ENCODE measurements at places on chromosomes 12 and 14. TPM values are rescaled to one million over a fixed set of nuclear protein-coding genes. Genes with fewer than 3 reads are reported as not detected.

- DNase-seq, result no peak
- H3K27me3 ChIP-seq, result peaks cover 2% of the 10 kb centered on the region
- no peak overlapping the region for H3K27ac ChIP-seq
- H3K4me3 ChIP-seq, result no peak overlapping the region
- peaks cover 12% of the 10 kb centered on the region for H3K4me1 ChIP-seq
These were observed 221.8 kb downstream of the MSRB3 start for GRCh38 chr12:65500091-65500900.

- DNase-seq, result no peak
- no peak overlapping the region for H3K27ac ChIP-seq
- peaks cover 2% of the 10 kb centered on the region for H3K27me3 ChIP-seq
- H3K4me3 ChIP-seq, result no peak overlapping the region
- peaks cover 17% of the 10 kb centered on the region for H3K36me3 ChIP-seq
- H3K4me1 ChIP-seq, result peaks cover 12% of the 10 kb centered on the region
These were observed 26.2 kb upstream of the AP4S1 start for GRCh38 chr14:30999038-30999773.

- H3K4me1 ChIP-seq, result no peaks in the 10 kb centered on the region
- no peaks in the 10 kb centered on the region for H3K36me3 ChIP-seq
- H3K27ac ChIP-seq, result no peak overlapping the region
- DNase-seq, result no peak
These were observed 68.5 kb upstream of the LGR5 start for GRCh38 chr12:71371122-71371521.

GRCh38 chr12:46407361-46407760, 34.8 kb upstream of the SLC38A2 start:
- H3K4me1 ChIP-seq, result peaks cover 23% of the 10 kb centered on the region
- DNase-seq, result no peak
- H3K36me3 ChIP-seq, result no peaks in the 10 kb centered on the region
- no peak overlapping the region for H3K4me3 ChIP-seq

The FAM181A gene
- total RNA-seq, result not detected

DNA sequence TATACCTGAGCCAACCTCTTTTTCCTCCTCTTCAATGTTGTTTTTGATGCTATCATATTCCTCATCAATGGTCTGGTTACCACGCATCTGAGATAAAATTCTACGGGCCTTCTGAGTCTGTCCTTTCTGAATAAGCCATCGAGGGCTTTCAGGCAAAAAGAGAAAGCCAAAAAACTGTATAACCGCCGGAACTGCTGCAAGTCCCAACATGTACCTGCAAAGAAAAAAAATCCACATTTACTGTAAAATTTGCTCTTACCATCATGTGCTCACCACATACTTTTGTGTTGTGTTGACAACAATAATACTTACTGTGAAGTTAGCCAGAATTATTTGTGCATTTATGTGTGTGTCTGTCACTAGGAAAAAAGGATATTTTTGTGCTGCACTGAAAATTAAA, 77.6 kb downstream of the SLC2A13 start:
- H3K27ac ChIP-seq, result no peak overlapping the region
- DNase-seq, result no peak
- no peak overlapping the region for H3K4me3 ChIP-seq

GRCh38 chr14:101439023-101439422, 122.3 kb upstream of the DIO3 start:
- no peak overlapping the region for H3K27ac ChIP-seq
- DNase-seq, result no peak
- H3K4me3 ChIP-seq, result no peak overlapping the region
- peaks cover 5% of the 10 kb centered on the region for H3K27me3 ChIP-seq
- no peaks in the 10 kb centered on the region for H3K36me3 ChIP-seq

DNA sequence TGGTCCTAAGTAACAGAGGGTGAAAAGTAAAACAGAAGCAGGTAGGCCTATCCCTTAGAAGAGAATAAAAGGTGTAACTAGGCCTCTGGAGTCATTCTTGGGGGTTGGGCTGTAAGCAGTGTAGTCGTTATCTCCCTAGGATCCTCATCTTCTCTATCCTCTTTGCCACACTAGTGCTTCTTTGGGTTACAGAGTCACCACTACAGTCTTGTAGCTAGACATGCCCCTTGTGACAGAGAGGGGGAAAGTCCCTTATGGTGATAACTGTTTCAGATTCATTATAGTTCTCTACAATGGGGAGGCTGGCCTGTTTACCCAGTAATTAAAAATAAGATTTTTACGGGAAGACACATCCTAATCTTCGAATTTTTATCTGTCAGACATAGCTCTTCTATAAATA, 16.4 kb upstream of the SRP54 start:
- no peaks in the 10 kb centered on the region for H3K36me3 ChIP-seq
- peaks cover 3% of the 10 kb centered on the region for H3K4me1 ChIP-seq
- no peak for DNase-seq
- H3K27ac ChIP-seq, result no peak overlapping the region
- no peaks in the 10 kb centered on the region for H3K27me3 ChIP-seq

DNA sequence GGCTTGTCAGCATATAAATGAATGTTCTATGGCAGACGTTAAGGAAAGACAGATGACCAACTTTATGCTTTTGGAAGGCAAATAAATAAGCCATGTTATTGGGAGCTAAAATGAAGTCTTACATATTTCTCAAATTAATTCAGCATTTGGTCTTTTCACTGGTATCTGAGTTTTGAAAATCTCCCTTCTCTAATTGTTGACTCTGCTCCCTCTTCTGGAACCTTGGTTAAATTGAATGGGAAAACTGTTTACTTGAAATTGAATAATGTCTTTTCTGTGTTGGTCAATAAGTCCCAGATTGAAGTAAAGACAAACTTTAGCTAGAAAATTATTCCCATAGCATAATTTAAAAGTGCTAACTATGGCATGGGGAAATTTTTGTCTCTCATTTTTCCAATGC, 38.7 kb downstream of the LGR5 start:
- no peaks in the 10 kb centered on the region for H3K36me3 ChIP-seq
- H3K27me3 ChIP-seq, result no peaks in the 10 kb centered on the region
- no peak overlapping the region for H3K4me3 ChIP-seq
- no peaks in the 10 kb centered on the region for H3K4me1 ChIP-seq

DNA sequence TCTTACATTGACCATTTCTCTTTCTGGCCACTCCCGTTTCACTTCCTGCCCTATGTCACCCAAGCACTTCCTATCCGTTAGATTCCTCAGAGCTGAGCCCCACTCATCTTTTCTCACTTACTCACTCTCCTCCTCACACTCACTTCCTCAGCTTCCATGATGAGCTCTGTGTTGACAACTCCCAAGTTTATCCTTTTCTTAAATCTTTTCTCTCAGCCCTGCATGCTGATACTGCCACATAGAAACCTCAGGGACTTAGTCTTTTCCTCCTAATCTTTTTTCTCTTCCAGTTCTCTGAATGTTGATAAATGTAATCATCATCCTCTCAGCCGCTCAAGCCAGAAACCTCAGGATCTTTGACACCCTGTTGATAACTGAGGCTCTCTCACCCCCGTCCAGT, 99.6 kb downstream of the ANO6 start:
- H3K36me3 ChIP-seq, result peaks cover 17% of the 10 kb centered on the region
- H3K27ac ChIP-seq, result no peak overlapping the region
- peak overlapping the region; percentile 20 for H3K4me3 ChIP-seq

DNA sequence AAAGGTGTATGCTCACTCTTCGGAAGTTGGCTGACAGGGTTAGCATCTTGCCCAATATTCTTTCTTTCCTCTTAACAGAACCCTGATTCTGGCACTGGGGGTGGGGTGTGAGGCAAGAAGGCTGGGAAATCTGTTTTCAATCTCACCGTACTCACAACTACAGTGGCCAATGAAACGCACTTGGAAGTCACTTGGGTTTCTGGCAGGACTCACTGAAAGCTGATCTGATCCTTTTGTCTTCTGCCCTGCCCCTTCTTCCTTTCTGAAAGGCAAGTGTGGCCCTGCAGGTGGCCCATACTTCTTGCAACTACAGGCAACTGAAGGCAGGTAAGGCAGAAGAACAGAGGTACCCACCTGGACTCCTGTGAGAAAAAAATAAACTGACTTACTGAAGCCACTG, 106.9 kb downstream of the STXBP6 start:
- no peak overlapping the region for H3K4me3 ChIP-seq
- no peak for DNase-seq
- H3K36me3 ChIP-seq, result no peaks in the 10 kb centered on the region
- H3K27me3 ChIP-seq, result peaks cover 1% of the 10 kb centered on the region

The SMARCD1 gene
- total RNA-seq, result 101 TPM

The DLST gene
- total RNA-seq, result 125 TPM

DNA sequence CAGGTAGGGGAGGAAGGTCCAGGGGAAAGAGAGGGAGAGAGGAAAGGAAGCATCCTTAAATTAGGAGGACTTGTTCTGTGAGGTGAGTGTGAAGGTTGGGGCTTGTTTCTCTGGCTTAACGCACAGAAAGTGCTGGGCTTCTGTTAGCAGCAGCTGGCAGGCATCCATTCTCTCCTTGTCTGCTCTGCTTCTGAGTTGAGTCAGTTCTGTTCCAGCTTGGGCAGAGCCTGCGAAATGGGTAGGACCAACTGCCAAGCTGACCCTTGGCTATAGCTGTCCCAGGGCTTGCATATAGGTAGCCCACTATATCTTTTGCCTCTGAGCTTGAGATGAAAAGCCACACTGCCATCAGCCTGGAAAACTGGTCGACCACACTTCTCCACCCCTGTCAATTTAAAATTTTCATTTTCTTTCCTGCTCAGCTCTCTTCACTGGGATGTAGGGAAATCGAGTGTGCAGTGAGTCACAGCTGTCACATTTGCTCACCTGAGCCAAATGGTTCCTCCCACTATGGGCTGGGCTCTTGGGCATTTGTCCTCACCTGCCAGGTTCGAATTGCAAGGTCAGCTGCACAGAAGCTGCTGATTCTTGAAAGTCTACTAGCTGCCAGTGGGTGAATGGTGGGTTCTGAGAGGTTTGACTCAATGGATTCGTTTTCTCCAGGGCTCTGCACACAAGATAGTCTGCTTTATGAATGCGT, 256.4 kb upstream of the PWP1 start:
- no peaks in the 10 kb centered on the region for H3K4me1 ChIP-seq
- H3K36me3 ChIP-seq, result no peaks in the 10 kb centered on the region
- H3K4me3 ChIP-seq, result no peak overlapping the region
- DNase-seq, result no peak
- H3K27me3 ChIP-seq, result no peaks in the 10 kb centered on the region
- no peak overlapping the region for H3K27ac ChIP-seq

The TSPAN8 gene
- total RNA-seq, result not detected

DNA sequence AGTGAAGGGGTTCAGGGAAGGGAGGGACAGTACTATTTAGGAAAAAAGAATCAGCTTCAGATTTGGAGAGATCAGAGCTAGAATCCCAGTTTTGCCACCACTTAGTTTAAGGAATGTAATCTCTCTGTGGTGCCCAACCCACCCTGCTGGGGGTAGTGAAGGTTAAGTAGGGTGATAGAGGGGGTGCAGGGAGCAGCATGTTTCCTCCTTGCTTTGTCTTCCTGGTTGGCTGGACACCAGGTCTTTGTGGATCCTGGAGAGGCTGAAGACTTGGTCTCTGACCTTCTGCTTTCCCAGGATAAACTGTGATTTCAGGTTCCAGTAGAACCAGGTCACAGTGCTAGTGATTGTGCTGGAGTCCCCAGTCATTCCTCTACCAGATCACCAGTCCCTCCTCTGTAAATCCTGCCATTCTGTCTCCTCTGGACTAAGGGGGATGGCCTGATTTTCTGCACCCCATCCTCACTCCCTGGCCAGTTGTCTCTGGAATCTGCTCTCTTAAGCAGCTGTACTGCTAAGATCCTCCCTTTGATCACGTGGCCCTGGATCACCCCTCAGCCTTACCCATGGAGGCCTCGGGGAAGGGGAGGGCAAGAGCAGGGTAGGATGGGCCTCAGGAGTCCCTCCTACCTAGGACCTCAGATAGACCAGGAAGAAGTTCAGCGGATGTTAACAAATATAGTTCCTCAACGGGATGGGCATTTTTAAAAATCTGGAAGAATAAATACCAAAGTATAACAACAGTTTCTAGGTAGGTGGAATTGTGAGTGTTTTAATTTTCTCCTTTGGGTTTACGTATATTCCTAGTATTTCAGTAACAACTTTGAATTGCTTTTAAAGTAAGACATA, 3.1 kb downstream of the MAP3K12 start:
- peaks cover 24% of the 10 kb centered on the region for H3K27me3 ChIP-seq
- peaks cover 45% of the 10 kb centered on the region for H3K4me1 ChIP-seq
- no peak for DNase-seq
- peak overlapping the region; percentile 77 for H3K27ac ChIP-seq
- H3K4me3 ChIP-seq, result peak overlapping the region; percentile 42
- H3K36me3 ChIP-seq, result peaks cover 6% of the 10 kb centered on the region

DNA sequence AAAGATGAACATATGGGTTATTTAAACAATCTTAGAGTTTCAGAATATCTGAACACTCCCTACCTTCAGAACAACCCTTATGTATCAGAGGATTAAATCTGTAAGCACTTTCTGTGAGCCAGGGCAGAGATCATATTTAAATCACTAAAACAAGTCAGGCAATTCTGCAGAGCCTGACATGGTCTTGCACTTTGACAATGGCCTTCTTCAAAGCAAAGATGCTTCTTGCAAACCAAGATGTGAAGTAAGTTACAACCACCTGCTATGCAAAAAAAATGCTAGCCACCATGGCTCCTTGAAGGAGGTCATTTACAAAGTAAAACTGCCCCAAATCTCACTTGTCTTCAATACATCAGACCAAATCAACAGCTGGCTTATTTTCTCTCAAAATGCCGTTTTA, 3.2 kb downstream of the PPP1CC start:
- H3K4me3 ChIP-seq, result no peak overlapping the region
- no peak for DNase-seq
- peaks cover 4% of the 10 kb centered on the region for H3K36me3 ChIP-seq
- no peak overlapping the region for H3K27ac ChIP-seq
- peaks cover 30% of the 10 kb centered on the region for H3K4me1 ChIP-seq
